ENCODE measurements at places on chromosomes 1 and 21.

GRCh38 chr1:28898405-28898881 lies 15.9 kb upstream of the EPB41 start:
- no peak for DNase-seq

DNA sequence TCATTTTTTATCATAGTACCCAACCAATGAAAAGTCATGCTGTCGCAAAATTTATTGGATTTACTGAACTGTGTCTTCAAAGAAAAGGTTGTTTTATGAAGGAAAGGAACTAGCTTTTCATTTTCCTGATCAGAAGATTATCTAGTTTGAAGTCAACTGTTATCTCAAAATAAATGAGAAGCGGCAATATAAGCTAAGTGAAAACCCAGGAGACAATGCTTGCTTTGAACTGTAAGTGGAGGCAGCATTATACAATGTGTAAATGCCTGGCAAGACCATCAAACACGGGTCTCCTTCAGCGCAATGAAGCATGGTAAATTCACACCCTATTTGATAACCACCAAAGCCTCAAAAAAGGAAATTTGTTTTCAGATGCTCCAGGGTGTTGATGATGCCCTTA lies 134.4 kb upstream of the PTBP2 start:
- peak; percentile 8 for DNase-seq

DNA sequence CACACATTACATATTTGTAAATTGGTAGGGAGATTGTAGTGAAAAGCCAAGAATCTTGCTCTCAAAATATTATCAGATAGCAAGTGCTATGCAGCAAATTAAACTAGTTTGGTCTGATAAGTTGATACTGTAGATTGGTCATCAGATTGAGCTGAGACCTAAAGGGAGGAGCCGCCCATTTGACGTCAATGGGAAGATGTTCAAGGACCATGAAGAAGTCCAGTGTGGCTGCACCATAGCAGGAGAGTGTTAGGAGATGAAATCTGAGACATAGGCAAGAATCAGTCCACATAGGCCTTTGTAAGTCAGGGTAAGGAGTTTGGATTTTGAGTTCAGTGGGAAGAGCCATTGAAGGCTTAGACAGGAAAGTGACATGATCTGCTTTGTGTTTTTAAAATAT lies 16.3 kb downstream of the ZMPSTE24 start:
- no peak for DNase-seq

- no peak for DNase-seq
Observed at GRCh38 chr1:13751985-13752384, 52.0 kb downstream of the PRDM2 start.

DNA sequence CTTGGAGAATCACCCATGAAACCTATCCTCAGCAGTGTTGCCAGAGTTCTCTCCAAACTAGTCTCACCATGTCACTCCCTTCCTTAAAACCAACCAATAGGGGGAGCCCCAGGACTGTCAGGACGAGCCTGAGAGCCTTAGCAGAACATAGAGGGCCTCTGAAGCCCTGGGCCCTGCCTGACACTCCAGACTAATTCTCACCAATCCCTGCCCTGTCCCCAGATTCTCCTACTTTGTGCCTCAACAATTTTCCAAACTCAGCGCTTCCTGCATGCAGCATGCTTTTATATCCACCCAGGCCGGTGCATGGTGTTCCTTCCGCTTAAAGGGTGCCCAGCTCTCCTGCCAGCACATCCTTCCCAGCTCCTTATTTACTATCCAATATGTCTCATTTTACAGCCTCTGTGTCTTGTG lies 42.7 kb downstream of the HSD3B1 start:
- no peak for DNase-seq

- peak; percentile 82 for DNase-seq
Observed at GRCh38 chr1:41365772-41366454, 4.7 kb downstream of the FOXO6 start.

DNA sequence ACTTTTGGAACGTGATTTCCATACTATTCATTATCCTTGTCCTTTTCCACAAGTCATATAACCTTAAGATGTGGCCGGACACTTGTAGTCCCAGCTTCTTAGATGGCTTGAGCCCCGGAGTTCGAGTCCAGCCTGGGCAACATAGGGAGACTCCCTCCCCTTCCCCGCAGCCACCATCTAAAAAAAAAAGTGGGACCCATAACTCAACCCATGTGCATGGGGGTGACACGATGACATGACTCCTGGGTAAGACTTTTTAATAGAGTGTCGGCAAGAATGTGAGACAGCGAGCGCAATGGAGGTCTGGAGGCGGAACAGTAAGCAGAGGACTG lies 25.7 kb downstream of the MIA3 start:
- no peak for DNase-seq

DNA sequence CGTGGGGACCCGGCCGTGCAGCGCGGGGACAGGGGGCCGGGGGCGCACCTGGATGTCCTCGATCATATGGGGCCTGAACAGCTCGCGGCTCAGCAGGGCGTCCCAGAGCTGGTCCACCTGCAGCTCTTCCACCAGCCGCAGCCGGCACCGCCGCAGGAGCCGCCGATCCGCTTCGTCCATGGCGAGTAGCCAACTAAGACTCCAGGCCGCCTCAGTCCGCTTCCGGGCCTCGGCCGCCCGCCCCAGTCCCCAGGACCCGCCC lies at the start of gene CASP9:
Gene CASP9 (minus strand): TSS at position 195 of the 262 bp plus-strand sequence. CDS start 15 bp downstream, at position 180.
- DNase-seq, result peak; percentile 75
